ENCODE measurements at places on chromosomes 5 and 9.

DNA sequence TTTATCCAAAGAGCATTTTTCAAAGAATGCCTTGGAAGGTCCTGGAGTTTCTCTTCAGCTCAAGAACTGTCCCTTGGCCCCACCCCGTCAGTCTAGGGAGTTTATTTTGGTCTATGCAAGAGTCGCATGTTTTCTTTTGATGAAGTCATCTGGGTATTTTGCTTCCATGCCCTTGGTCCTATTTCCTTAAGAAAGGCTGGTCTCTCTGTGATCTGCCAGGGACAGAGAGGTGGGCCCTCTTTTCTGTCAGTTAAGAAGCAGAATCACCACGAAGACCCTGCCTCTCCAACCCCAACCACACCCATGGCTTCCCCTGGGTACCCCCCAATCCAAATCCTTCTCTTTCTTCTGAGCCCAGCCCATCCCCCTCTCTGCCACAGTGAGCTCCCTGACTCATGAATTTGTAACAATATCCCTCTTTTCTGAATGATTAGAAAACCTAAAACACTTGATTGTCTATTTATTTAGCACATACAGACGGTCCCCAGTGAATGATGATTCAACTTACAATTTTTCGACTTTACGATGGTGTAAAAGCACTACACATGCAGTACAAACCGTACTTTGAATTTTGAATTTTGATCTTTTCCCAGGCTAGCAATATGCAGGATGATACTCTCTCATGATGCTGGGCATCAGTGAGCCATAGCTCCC lies 163.5 kb upstream of the ADRA1B start:
- peak; percentile 25 for DNase-seq

GRCh38 chr9:17519761-17520160 lies 59.1 kb upstream of the SH3GL2 start:
- DNase-seq: peak; percentile 13

DNA sequence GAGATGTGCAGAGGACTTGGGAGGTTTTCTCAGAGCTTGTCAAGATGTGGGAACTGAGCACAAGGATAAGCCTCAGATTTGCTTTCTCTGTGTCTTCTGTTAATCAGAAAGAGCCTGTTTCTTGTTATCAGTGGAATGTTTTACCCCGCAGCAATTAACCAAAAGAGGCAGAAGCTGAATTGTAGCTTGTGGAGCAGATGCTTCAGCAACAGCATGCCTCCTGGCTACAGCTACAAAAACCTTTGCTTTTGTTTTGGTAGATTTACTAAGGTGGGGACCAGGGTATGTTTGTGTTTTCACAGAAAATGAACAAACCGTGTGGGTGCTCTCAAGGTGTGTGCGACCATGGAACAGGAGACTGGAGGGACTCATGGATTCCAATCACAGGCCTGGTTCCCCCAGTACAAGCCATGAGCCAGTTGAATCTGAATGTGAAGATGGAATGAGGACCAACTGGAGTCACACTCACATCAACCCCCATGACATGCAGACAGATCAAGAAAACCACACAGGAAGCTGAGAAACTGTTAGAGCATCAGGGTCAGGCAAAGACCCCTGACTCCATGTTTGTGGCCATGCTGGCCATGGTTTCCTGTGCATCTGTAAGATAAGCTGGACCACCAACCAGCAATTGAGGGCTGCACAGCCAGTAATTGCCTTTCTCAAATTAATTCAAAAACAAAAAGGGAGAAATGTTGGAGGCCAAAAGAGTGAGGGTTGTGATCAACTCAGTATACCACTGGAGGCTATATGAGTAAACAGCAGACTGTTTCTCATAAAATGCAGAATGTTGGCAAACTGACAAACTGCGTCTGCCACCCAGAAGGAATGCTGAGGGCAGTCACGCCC lies 6.9 kb downstream of the UGT3A2 start:
- DNase-seq: peak; percentile 6

DNA sequence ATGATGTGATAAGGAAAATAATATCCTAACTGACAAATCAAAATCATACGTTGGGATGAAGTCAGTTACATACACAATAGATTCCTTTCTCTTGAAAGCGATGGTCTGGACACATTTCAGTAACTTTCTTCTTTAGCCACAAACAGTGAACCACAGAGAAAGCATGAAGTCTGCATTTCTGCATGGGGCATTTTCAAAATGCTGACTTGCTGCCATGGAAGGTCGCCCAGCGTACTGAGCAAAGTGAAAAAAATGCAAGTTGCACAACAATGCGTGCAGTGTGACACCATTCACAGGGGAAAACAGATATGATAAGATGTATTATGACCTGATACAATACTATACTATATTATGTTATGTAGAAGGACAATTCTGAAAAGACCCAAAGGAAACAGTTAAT lies 146.3 kb downstream of the SNX18 start:
- DNase-seq: peak; percentile 57

GRCh38 chr9:96413302-96414221 lies 4.6 kb downstream of the ZNF367 start:
- DNase-seq: no peak

GRCh38 chr5:143025971-143026370 lies 255.8 kb downstream of the ARHGAP26 start:
- DNase-seq: no peak

Measured in A172 (cell line).